ENCODE measurements at places on chromosomes 5 and 9.

DNA sequence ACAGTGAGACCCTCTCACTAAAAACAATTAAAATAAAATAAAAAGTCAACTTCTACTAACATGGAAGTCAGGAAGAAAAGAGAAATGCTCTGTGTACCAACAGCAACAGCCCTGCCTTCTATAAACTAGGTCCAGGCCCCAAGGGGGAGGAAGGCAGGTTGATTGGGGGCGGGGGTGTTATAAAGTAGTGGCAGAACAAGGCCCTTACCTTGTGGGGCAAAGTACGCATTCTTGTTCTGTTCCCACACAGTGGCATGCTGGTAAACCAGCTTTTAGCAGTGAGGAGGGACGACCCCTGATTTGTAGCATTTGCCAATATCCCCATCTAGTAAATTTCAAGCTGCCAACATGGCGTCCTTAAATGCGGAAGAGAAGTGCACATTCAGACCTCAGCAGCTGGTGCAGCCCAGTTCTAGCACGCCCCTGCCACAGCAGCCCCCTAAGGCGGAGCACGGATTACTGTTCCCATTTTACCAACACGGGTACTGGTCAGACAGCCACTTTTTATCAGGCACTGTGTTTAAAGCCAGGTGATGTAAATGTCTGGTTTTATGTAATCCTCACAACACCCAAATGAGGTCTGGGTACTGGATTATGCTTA is 69.5 kb downstream of the GTF3C4 start:
- no peak for DNase-seq

- no peak for DNase-seq
Measured at GRCh38 chr9:136717399-136717798, 5.0 kb downstream of the DIPK1B start.

- no peak for DNase-seq
Measured at GRCh38 chr9:3903906-3904305, 378.1 kb upstream of the RFX3 start.

DNA sequence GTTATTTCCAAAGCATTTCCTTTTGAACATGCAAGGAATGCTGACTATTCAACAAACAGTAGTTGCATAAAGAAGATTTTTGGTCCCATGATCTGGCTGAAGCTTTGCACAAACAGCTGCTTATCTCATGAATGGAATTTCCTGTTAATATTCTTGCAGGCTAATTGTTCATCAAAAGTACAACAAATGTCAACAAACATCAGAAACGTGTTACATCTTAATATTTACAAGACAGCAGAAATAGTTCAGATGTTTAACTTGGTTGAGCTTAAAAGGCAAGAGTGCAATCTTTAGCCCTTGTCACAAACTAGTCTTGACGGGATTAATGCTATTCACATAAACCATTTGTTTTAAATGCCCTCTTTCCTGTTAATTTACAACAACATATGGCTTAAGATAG is 47.9 kb upstream of the BASP1 start:
- no peak for DNase-seq

DNA sequence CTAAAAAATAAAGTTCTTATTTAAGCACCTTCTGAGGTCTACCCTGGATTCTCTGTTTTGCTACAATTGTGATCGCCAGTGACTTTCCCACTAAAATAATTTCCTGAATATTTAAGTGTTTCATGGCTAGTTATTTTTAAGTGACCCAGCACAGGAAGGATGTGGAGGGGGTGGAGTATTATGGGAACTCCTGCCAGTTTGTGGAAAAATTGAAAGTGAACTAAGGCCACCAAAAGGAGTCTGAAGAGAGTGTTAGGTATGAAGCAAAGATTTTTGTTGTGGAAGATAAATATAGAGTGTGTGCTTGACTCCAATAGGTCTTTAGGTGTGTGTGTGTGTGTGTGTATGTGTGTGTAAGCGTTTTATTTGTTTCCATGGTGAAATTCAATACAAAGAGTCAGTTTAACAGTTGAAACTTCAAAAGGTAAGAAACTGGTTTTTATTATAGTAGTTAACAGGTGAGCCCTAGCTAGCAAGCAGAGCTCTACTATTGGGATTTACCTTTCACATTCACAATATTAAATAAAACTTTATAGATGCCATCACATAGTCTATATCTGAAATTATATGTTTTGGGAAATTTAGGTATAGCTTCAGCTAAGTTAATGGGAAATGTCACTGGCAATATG is 25.6 kb downstream of the RASGRF2 start:
- no peak for DNase-seq

- DNase-seq = no peak
Measured at GRCh38 chr5:76690704-76691466, 25.0 kb upstream of the F2R start.

DNA sequence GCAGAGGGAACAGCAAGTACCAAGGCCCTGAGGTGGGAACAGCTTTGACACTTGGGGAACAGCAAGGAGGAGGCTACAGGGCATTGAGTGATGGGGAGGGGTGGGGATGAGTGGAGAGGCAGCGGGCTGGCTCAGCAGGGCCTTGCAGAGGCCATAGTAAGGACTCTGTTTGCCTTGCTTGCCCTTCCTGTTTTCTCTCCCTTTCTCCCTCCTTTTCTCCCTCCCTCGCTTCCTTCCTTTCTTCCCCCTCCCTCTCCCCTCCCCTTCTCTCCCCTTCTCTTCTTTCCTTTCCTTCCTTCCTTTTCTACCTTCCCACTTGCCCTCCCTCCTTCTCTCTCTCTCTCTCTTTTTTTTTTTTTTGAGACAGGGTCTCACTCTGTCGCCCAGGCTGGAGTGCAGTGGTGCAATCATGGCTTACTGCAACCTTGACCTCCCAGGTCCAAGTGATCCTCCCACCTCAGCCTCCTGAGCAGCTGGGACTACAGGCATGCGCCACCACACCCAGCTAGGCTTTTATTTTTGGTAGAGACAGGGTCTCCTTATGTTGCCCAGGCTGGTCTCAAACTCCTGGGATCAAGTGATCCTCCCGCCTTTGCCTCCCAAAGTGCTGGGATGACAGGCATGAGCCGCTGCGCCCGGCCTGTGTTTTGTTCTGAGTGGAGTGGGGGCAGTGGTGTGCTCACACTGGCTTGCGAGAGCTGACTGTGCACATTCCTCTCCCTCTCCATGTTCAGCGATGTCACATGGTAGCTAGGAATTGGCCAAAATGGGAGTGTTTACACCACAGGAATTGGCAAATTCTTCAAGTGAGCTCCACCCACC is 17.1 kb downstream of the IER5L start:
- DNase-seq = no peak

DNA sequence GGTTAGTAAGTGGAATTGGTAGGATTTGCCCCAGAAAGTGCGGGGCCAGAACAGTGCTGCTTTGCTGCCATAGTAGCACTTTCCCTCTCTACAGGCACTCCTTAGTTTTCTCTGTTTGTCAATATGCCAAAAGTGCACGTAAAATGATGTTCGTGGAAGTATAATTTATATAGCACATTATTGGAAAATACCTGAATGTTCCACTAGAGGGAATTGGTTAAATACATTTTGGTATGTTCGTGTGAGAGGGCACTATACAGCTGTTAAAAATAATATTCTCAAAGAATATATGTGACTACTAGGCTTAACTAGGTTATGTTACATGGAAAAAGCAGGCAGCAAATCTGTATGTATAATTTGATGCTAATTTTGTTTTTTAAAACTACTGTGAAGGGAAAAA is 184.0 kb upstream of the GDNF start:
- no peak for DNase-seq

- DNase-seq = no peak
Measured at GRCh38 chr5:131218392-131218791, 45.5 kb upstream of the CDC42SE2 start.

- DNase-seq = no peak
Measured at GRCh38 chr5:180976518-180976917, 12.1 kb upstream of the BTNL3 start.

DNA sequence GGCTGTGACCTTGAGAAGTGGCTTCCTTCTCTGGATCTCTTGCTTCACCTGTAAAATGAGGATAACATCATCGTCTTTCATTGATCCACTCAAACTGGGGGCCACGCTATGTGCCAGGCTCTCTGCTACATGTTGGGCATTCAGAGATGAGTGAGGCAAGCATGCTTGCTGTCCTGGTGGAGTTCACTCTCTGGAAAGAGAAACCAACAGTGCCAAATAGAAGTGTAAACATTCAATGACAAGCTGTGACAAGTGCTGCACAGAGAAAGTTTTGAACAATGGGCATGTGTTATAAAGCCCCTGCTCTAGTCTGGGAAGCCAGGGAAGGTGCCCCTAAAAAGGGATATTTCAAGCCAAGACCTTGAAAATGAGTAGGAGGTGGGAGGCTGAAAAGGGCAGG is 50.9 kb upstream of the AFAP1L1 start:
- DNase-seq = no peak

DNA sequence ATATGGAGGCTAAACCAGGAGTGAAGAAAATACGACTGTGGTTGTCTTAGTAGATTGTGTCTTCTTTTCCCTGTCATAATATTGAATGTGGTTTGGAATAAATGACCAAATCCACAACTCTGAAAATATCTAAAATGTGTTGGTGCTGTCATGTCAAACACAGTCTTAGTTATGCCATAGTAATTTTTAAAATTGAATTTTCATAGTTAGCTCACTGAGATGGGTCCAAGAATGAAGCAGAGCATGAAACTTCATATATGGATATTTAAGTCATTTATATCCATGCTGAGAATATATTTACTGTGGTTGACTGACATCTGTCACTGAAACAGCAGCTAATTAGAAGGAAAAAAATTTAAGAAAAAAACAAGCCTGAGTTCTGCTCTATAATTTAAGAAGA is 260.4 kb upstream of the ATP10B start:
- no peak for DNase-seq

DNA sequence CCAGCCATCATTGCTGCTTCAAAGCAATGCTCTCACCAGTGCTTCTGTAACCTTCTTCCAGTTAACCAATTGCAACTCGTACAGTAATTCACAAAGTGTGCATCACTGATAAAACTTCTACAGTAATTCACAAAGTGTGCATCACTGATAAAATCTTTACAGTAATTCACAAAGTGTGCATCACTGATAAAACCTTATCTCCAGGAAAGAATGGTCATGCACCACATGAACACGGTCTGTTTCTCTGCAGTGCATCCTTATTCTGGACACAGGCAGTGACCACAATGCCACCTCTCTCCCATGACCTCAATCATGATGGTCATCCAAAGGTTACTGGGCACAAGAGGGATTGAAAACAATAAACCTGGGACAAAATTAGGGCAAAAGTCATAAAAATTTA is 153.6 kb downstream of the TSSK1B start:
- no peak for DNase-seq

DNA sequence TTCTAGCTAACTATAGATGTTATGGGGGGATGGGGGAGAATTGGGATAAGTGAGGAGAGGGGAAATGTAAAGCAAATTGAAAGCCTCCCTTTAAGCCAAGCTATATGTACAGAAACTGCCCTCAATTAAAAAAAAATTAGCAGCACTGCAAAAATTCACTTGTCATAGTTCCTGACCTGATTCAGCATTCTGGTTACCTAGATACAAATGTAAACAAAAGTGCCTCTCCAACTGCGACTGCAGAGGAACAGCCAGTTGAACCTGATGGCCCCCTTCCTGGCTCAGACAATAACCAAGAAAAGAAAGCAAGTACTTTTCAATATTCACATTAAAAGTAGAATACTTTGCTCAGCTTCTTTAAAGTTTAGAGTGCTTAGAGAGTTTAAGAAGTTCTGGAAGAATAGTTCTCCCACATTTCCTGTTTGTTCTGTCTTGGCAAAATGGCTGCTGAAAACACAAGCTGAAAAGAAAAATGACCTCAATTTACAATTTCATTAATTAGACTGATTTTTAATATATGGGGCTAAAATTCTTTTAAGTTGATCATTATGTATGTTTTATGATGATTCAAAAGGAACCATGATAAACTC is 1.5 kb downstream of the FAM81B start:
- no peak for DNase-seq

DNA sequence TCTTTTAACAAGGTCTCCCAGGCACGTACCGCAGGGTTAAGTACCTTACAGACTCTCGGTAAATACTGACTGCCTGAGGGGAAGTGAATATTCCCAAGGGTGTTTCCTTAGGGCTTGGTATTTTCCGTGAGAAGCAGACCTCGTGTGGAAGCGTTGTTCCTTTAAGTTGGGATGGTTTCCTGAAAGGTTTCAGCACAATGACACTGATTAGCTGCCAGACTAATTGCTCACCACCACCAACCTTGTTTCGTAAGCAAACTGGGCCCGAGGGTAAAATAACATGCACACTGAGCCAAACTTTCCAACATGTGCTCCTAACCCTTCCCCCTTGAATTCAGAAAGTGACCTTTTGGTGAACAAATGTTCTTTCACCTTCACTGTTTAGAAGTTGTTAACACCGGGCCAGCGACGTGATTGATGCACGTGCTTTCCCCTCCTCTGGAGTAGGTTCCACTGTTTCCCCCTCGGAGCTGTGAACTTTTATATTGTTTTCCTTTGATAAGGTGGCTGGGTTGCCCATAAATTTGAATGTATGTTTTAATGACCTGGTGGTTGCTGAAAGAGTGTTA is 128.1 kb upstream of the RPS23 start:
- no peak for DNase-seq

GRCh38 chr5:109340351-109340750 is 69.4 kb downstream of the PJA2 start:
- DNase-seq = no peak

DNA sequence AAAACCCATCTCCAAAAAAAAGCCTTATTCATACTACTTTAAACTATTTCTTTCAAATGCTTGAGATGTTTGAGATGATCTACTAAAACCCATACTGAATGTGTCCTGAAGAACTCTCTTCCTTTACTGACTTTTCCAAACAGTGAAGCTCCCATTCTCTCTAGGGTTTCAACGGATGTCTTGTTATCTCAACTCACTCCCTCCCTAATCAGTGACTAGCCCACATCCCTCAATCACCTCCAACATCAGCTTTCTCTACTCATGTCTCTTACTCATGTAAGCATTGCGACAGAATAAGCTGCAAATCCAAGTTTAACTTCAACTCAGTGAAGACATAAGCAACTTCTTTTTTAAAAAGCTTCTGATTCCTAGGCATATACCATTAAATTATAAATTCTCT is 42.1 kb downstream of the WDR41 start:
- no peak for DNase-seq

Data from stimulated activated CD4-positive, alpha-beta T cell treated with anti-CD3 and anti-CD28 coated beads, Interleukin-1b, Interleukin-23, amount 100 ng/mL, for 4 hours (primary cell).